Omental fat pad (tissue), 4 donors: ENCODE measurements at places on chromosomes 3 and 15. TPM values are rescaled to one million over a fixed set of nuclear protein-coding genes. Genes with fewer than 3 reads are reported as not detected.

DNA sequence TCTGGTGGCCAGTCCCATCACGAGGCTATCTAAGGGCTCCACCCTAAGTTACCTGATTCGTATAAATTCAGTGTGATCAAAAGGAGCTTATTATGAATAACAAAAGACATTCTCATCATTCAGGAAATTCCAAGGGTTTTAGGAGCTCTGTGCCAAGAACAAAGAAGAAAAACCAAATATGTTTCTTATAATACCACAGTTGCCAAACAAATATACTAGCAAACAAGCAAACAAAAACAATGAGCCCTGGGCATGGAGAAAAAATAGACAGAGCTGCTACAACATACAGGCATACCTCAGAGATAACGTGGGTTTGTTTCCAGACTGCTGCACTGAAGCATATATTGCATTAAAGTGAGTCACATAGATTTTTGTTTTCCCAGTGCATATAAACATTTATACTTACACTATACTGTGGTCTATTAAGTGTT is 20.2 kb upstream of the CFAP161 start:
- no peak for DNase-seq

- no peak for DNase-seq
Observed at GRCh38 chr3:185200639-185201038, 47.8 kb upstream of the C3orf70 start.

GRCh38 chr3:119310071-119310470 is 15.9 kb downstream of the ARHGAP31 start:
- DNase-seq: no peak

TRH gene
- not detected for total RNA-seq

TMEM40 gene
- total RNA-seq: not detected

GOLGA6D gene
- total RNA-seq: not detected
